ENCODE measurements at places on chromosomes 16 and 17.

- DNase-seq: no peak
These were observed 1.7 kb upstream of the B4GALNT2 start for GRCh38 chr17:49130891-49131290.

DNA sequence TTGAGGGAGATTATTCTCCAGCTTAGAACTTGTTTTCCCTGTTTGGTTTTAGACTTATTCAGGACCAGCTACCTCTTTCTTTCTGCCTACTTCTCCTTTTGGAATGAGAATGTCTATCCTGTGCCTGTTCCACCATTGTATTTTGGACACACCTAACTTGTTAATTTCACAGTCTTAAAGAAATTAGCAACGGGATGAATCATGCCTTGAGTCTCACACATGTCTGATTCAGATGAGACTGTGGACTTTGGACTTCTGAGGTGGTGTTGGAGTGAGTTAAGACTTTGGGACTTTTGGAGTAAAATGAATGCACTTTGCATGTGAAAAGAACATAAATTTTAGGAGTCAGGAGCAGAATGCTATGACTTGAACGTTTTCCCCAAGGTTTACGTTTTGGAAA is 581.4 kb downstream of the CDH11 start:
- DNase-seq: peak; percentile 28

DNA sequence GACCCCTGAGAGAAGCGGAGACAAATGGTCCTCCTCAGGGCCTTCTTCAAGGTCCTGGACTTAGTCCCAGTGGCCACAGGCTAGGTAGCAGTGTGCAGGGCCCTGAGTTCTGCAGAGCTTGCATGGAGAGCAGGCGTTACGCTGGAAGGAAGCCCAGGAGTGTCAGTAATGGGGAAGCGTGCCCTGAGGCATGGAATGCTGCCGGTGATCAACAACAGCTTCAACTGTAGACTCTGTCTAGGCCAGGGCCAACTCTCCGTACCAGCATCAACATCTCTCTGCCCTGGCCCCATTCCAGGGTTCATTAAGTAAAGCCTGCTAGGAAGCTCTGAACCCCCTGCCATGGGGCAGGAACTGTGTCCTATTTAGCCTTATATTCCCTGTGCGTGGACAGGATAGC is 568 bp upstream of the TNK1 start:
- DNase-seq: no peak

- peak; percentile 46 for DNase-seq
These were observed 51.8 kb downstream of the CA10 start for GRCh38 chr17:52106638-52107261.

- no peak for DNase-seq
These were observed 166.6 kb upstream of the CIBAR2 start for GRCh38 chr16:85278839-85279238.

GRCh38 chr16:57863434-57864160 is 61.3 kb upstream of the KIFC3 start:
- peak; percentile 70 for DNase-seq

DNA sequence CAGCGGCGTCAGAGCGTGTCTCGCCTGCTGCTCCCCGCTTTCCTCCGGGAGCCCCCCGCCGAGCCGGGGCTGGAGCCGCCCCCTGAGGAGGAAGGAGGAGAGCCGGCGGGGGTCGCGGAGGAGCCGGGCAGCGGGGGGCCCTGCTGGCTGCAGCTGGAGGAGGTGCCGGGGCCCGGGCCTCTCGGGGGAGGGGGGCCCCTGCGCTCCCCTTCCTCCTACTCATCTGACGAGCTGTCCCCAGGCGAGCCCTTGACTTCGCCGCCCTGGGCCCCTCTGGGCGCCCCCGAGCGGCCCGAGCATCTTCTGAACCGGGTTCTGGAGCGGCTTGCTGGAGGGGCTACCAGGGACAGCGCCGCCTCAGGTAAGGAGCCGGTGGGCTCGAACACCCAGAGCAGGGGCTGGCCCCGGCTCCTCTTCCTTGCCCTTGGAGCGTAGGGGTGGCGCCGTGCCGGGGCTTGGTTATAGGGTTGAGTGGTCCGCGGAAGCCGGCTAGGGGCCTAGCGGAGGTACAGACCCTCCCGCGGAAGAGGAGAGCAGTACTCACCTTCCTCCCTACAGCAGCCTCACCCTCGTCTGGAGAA is 841 bp downstream of the RAPGEFL1 start:
- DNase-seq: no peak

- DNase-seq: no peak
These were observed 156.6 kb downstream of the GSG1L start for GRCh38 chr16:27906883-27907282.
